ENCODE measurements at places on chromosomes 2 and 18.
A peak's percentile ranks its signal among the peaks of the same experiment; 100 is the strongest.

DNA sequence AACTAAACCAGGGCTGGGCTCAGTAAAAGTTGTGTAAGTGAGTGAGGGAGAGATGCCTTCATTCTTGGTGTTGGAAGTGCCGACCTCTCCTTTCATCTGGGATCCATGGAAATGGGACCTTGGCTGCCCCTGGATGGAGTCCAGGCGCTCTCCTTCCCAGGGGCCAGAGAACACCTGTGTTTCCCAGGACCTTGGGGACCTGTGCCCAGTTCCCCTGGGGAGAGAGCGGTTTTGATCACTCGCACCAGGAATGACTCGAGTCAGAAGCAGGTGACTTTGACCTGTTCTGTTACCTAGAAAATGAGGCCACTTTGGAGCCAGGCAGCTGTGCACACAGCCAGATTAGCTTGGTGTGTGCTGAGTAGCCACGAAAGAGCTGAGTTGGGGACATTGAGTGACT lies 97.3 kb downstream of the SH3BP4 start:
- no peak for DNase-seq

GRCh38 chr18:24009651-24010333 lies 4.8 kb upstream of the TTC39C start:
- DNase-seq: no peak

DNA sequence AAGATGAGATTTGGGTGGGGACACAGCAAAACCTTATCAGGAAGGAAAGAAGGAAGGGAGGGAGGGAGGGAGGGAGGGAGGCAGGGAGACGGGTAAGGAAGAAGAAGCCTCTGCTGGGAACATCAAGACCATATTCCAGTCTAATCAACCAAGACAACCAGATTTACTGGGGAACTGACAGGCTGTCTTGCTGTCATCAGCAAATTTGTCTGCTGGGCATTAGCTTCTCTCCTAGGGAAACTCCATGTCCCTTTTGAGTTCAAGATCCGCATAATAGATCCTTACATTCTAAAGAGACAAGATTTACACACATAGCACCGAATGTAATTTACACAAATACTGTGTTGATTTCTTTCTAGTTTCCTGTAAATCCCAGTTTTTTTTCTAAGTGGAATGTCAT lies 1618.9 kb upstream of the ZEB2 start:
- no peak for DNase-seq

- DNase-seq: peak; percentile 98
Measured at GRCh38 chr2:128732976-128733431, 414.3 kb upstream of the HS6ST1 start.

DNA sequence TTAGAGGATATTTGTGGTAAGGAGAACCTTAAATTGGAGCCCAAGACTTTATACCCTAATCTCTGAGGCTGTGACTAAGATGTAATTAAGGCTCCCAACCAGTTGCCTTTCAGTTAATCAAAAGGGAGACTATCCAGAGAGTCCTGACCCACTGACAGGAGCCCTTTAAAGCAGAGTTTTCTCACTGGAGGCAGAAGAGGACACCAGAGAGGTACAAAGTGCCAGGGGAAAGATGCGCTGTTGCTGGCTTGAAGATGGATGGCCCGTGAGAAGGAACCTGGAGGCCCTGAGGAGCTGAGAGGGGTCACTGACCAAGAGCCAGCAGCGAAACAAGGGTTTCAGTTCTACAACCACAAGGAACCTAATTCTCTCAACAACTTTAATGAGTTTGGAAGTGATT lies 137.3 kb downstream of the TMEM131 start:
- no peak for DNase-seq

DNA sequence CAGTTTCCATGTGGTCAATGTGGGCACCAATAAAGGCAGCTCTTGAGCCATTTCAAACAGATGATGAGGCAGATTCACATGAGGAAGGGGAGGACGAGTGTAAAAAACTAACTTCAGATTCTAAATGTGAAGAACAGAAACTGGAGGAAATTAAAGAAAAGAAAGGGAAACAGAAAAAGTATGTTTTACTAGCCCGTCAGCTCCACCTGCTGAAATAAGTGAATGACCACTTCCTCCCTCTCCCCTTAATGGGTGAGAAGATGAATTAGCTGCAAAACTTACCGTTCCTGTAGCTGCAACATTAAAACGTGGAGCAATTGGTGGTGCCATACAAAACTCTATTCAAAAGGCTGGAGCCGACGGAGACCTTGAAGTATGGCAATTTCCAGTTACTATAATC lies 203.5 kb downstream of the UXS1 start:
- no peak for DNase-seq

- peak; percentile 86 for DNase-seq
Measured at GRCh38 chr2:214604861-214605260, 194.0 kb downstream of the VWC2L start.

GRCh38 chr2:44056947-44057346 lies 61.2 kb upstream of the LRPPRC start:
- DNase-seq: no peak

GRCh38 chr18:811892-812375 lies at the start of gene YES1:
Gene YES1, minus strand, starts transcription at chr18:812242. Its CDS starts 55,415 bp downstream, at chr18:756827.
- DNase-seq: peak; percentile 74
